ENCODE measurements at places on chromosomes 16 and 17. TPM values are rescaled to one million over a fixed set of nuclear protein-coding genes. Genes with fewer than 3 reads are reported as not detected.

- DNase-seq: no peak
Observed at GRCh38 chr17:82349287-82349701, 9.8 kb upstream of the TEX19 start.

DNA sequence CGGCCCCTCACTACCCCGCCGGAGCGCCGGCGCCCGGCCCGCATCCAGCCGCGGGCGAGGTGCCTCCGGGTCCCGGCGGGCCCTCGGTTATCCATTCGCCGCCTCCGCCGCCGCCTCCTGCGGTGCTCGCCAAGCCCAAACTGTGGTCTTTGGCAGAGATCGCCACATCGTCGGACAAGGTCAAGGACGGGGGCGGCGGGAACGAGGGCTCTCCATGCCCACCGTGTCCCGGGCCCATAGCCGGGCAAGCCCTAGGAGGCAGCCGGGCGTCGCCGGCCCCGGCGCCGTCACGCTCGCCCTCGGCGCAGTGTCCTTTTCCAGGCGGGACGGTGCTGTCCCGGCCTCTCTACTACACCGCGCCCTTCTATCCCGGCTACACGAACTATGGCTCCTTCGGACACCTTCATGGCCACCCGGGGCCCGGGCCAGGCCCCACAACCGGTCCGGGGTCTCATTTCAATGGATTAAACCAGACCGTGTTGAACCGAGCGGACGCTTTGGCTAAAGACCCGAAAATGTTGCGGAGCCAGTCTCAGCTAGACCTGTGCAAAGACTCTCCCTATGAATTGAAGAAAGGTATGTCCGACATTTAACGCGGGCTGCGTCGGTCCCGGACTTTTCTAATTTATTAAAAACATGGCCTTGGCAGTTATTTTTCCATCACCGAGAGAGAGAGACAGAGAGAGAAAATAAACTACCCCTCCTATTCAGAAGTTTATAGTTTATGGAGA is 2.8 kb downstream of the IRX5 start:
- DNase-seq: no peak

GRCh38 chr16:70737377-70738082 is 51.7 kb upstream of the MTSS2 start:
- peak; percentile 88 for DNase-seq

VAC14 gene
- 26.7 TPM for total RNA-seq

Measured in activated CD4-positive, alpha-beta memory T cell treated with anti-CD3 and anti-CD28 coated beads, Interleukin-2, amount 10 ng/mL, durations not matched to agents 7 days and 5 days (primary cell).